ENCODE measurements at places on chromosomes 5 and 9.

DNA sequence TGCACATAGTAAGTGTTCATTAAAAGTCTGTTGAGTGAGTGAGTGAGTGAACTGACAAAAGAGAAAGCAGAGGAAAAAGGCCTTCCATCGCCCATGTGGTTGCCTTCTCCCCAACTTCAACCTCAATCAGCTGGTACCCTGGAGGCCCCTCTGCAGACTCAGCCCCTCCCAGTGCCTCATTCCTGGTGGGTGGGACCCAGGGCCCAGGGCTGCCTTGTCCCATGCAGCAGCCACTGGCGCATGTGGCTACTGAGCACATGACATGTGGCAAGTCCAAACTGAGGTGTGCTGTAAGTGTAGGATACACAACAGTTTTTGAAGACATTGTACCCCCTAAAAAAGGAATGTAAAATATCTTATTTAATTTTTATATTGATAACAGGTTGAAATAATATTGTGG, 29.6 kb downstream of the NDUFA8 start:
- DNase-seq: no peak

- no peak for DNase-seq
Observed at GRCh38 chr5:82331557-82331956, 53.4 kb upstream of the RPS23 start.

DNA sequence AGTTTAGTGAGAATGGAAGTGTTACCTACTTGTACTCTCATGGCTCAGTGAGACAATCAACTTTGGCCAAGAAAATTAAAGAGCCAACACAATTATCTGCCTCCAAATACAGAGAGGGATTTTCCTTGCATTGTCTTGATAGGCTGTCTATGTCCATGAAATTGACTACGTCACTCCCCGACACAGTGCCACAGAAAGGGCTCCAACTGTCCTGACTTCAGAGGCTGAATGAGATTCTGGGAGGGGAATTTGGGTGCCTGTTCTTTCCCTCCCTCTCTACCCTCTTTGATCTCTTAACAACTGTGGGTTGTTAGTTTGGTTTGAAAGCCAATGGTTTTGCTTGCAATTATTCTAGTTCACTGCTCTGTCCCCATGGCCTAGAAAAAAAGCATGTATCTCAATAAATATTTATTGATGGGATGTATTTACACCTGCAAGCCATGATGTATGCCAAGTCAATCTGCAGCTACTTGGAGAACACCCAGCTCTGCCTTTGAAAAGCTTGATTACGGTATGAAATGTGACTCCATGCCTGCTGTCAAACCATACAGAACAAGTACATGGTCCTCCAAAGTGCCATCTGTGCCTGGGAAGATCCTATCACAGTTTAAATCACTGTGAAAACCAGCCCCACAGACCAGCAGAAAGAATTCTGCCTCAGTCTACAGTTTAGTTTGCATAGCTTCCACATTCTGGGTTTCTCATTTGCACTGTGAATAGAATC, 37.3 kb downstream of the CAPSL start:
- DNase-seq: peak; percentile 55

GRCh38 chr5:52956915-52957747, 32.0 kb upstream of the ITGA2 start:
- no peak for DNase-seq

DNA sequence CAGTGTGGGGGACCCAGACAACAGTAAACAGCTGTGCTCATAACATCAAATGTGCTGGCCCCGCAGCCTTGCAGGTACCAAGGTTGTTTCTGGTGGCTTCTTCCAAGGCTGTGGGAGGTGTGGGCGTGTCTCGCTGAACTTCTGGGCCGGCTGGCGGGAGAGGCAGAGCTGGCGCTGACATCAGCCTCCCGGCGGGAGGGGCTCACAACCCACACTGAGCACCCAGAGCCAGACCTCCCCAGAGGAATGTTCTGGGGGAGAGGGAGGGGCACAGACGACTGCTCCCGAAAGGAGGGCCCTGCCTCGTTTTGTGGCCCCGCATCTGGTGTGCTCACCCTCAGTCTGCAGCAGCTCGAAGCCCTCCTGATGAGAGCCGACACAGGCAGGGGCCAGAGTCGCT, 6.9 kb upstream of the SLC12A7 start:
- peak; percentile 59 for DNase-seq

DNA sequence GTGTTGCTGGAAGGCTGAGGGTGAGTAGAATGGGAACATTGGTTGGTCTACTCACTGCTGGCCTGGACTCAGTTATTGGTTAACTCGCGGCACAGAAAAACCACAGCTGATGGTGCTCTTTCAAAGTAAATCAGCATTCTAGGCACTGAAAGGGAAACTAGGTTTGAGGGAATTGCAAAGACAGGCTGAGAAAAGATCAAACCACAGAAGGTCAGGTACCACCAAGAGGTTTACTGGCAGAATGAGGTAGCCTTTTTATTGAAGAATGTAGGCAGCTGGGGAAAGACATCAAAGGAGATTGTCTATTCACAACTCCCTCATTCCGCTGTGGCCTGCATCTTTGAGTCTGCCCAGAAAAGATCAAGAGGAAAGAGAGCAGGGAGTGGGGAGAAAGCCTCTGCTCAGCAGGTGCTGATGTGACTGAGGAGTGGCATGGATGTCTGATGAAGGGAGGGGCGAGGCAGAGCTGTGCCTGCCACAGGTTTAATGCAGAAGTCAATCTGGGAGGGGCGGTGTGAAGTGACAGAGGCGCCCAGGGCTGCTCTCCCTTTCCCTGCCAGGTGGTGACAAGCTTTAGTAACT, 255.5 kb downstream of the MAN2A1 start:
- no peak for DNase-seq

- DNase-seq: no peak
Observed at GRCh38 chr5:109990723-109991359, 301.1 kb downstream of the MAN2A1 start.

- DNase-seq: no peak
Observed at GRCh38 chr5:151684690-151685361, 1.9 kb downstream of the SPARC start.

GRCh38 chr9:69172895-69173294, 1.2 kb upstream of the TJP2 start:
- DNase-seq: no peak

DNA sequence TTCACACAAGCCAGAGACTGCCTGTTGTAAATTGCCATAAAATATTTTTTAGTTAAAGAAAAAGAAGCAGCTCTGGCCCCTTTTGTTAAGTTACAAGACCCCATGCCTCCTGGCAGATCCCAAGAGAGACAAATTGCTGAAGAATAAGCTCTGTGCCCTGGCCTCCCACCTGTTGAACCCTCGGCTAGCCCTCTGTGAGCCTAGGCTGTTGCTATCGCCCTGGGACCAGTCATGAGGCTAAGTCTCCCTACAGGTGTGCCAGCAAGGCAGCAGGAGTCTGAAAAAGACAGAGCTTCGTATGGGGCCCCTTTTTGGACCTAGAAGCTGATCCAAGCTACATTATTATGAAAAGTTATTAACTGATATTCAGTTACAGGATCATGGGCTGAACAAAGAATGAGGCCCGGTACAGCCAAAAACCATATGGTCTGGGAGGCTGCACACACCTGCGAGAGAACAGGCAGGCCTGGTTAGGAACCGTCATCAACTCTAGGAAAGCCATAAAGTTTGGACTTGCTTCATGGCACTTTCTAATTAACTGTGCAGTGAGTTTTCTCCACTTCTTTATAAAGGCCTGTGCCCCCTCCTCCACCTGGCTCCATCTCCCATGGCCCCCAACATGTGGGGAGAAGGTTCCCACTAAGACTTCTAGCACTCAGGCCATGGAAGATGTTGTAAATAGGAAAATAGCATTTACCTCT, 384.7 kb downstream of the ENC1 start:
- no peak for DNase-seq

DNA sequence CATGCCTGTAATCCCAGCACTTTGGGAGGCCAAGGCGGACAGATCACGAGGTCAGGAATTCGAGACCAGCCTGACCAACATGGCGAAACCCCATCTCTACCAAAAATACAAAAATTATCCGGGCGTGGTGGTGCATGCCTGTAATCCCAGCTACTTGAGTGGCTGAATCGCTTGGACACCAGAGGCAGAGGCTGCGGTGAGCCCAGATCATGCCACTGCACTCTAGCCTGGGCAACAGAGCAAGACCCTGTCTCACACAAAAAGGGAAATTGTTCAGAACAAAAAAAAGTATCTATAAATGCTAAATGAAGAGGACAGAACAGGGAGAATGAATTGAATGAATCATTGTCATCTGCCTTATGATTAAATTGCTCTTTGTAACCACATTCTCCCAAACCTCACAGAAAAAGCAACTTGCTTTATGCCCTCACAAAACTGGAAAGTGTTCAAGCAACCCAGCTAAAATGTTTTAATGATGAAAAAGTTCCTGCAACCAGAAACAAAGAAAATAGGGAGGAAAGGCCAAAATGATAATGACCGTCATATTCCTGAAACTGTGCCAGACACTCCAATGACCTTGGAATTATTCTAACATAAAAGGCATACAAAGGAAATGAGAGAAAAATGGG, 83.7 kb downstream of the SERINC5 start:
- no peak for DNase-seq

DNA sequence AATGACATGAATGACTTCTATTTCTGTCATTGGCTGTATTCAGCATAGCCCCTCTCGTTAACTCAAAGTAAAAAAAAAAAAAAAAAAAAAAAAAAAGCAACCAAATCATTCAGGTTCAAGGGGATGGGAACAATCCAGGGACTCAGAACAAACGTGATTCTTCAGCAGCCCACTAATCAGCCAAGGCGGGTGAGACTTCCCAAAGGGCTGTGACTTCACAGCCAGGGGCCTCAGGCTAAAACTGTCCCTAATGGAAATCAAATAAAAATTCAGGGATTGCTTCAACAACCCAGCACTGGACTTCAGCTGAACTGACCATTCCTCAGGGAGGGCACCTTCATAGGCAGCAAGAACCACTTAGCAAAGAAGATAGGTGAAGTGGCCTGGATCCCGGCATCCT, 86.2 kb upstream of the FAM169A start:
- no peak for DNase-seq

DNA sequence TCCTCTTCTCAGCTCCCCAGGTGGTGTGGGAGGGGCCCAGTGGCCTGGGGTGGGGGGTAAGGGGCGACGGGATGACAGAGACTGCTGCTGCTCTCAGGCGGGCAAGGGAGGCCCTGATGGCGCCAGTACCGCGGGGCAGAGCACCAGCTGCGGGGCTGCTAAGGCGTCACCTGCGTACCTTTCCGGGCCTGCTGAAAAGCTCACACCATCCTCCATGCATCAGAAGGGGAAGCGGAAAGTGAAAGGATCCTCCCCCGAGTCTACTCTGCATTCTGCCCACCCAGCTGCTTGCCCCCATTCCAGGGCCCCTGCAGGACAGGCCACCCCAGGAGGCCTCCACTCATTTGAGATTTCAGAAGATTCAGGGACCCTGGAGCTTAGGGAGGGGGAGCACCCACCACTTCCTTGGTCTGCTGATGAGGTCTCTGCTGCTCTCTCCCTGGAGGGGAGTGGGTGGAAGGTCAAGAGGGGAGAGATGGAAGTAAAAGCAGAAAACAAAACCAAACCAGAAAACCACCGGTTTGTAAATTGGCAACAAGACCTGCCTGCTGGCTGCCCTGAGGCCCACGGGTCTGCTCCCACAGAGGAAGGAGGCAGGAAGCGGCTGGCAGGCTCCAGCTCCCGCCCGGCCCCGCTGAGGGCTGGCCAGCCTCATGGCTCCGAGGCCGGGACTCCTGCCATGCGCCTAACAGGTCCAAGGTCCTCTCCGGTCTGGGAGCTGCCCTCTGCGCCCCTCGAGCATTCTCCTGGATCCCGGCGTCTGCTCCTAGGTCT, 33.6 kb downstream of the PRRT1B start:
- DNase-seq: no peak

GRCh38 chr5:39399135-39400036, 25.4 kb downstream of the DAB2 start:
- DNase-seq: no peak

All from NCI-H1092 treated with DMSO at 0.1 percent for 48 hours (cell line).